ENCODE measurements at places on chromosomes 5 and 9.
A peak's percentile ranks its signal among the peaks of the same experiment; 100 is the strongest.

DNA sequence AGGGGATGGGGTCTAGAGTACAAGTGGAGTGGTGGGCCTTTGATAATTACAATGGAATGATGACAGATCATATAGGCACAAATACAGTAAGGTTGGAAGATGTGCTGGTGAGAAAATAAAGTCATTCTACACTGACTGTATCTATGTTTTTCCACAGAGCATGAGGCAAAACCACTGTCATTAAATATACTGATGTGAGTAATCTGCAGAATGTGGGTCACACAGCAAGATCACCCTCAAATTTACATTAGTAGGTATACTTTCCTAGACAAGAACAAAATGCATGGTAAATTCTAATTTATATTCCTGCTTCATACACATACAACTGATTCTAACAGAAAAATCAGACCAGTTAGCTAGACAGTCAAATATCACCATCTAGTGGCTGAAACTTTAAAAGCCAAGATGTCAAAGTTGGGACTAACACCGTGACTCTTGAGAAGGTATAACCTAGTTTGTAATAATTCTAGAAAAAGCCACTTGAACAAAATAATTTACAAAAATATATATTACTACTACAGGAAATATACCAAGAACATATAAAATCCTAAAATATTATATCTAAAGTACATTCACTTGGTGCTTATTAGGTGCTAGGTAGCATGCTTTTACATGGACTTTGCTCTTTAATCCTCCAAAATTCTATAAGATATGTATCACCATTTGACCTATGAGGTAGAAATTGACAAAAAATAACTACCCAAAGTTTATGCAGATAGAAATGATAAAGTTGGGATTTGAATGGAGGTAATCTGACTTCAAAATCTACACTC lies 19.5 kb downstream of the TTC33 start:
- peak; percentile 71 for DNase-seq

DNA sequence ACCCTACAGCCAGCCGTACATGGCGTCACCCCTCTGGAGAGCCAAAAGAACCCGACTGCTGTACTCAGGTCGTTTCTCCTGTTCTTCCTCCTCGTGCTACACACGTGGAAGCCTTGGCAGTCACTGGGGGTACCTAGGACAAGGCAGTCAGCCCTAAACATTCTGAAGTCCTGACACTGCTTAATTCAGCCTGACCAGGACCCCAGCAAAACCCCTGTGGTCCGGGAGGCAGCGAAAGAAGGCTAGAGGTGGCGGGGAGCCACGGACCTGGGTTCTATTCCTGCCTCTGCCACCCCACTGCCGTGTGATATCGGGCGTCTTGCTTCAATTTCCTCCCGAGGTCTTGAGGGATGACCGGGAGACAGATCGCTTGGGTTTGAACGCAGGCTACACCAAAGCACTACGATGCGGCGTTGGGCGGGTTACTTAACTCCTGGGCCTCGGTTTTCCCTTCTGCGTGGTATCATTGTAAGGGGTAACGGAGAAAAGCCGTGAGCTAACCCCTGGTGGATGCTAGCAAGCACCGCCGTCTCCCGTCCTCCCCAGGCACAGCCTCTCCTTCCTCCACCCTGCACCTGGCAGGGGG lies 429 bp upstream of the ARL10 start:
- DNase-seq, result peak; percentile 50

DNA sequence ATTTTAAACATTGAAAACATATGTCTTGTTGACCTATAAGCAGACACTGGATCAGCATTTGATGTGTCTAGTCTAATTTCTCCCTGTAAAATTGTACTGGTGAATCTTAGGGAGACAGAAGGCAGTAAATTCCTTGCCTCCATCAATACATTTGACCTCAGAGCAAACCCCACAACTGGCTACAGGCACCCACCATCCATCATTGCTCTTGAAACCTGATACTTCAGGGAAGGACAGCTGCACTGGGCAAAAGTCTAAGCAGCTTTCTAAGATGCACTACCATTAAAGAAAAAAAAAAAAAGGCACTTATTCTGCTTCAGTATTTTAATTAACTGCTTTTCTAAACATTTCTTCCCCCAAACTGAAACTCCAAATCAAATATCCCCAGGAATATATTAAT lies 1051.3 kb upstream of the DMAC1 start:
- peak; percentile 31 for DNase-seq

DNA sequence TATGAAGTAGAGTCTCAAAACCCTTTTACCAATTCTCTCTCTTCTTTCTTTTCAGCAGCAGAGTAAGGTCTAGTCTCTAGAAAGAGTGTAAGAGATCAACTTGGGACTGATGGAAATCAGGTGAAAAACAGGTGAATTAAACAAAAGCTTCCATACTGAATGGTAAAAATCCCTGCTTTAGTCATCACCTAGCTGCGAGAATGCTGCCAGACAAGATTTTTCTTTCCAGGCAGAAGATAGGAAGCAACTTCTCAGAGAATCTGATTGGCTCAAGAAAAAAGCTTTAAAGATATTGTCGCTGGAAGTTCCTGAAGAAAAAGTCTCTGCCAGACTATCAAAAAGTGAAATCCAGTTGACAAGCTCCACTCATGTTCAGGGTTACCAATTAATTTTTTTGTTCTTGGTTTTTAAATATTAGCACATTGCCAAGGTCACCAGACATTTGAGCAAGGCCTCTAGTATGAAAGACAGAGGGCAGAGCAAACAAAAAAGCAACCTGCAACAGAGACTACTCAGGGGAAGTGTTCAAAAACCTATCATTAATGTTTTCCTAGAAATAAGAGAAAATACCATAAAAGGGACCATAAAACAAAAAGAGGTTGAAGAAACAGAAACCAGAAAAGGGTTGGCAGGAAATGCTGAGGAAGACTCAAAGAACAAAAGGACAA lies 9.3 kb downstream of the CDO1 start:
- peak; percentile 66 for DNase-seq

DNA sequence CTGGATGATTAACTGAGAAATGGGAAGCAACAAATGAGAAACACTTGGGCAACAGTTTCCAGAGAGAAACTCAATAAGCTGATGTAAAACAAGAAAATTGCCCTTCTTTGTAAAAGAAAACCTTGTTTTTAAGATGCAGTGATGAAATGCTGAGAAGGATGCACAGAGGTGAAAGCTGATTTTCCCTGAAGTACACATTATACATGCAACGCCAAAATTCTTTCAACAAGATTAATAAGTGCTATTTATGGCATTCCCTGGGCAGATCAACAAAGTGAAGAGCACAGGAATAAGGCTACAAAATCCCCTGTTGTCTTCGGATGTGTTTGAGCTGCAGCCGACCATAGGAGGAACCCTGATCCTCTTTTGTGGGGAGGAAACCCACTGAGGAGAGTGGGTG lies 208.0 kb upstream of the ANKH start:
- DNase-seq, result no peak

DNA sequence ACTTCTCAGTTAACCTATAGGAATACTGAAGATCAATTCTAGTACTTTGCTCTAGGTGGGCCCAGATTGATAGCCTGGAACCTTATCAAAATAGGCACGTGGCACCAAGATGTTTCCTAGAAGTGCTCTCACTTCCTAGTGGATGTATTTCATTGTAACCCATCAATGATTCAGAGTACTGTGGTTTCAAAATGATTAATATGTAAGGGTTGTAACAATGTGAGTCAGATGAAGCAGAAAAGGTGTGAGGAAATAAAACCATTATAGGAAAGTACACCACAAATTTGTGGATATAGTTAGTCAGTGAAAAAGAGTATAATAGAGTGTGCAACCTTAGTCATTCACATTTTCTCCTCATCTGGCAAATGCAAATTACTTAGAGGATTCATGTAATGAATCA lies 177.3 kb upstream of the FST start:
- no peak for DNase-seq

DNA sequence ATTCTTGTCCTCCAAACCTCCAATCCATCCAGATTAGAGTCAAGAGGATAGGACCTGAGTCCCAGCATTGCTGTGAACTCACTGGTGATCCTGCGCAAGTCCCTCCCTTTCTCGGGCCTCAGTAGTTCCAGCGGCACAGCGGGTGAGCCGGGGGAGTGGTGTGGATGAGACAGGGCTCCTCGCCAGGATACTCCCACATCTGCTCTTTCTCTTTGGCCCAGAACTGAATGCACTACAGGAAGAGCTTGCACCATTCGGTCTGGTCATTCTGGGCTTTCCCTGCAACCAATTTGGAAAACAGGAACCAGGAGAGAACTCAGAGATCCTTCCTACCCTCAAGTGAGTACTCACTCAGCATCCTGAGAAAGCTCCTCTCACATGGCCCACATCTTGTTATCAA lies 6.3 kb downstream of the GPX3 start:
- no peak for DNase-seq
